Stimulated activated CD8-positive, alpha-beta memory T cell treated with anti-CD3 and anti-CD28 coated beads, Interleukin-7, amount 100 ng/mL, for 4 hours (primary cell): ENCODE measurements at places on chromosomes 1 and 21.

GRCh38 chr21:45303091-45303615, 15.5 kb upstream of the POFUT2 start:
- no peak for DNase-seq

- DNase-seq, result peak; percentile 64
These were observed 1.7 kb downstream of the TOR1AIP1 start for GRCh38 chr1:179883745-179884138.

- DNase-seq, result no peak
These were observed 42.4 kb downstream of the NENF start for GRCh38 chr1:212475151-212475550.

GRCh38 chr1:110443451-110443850, 7.5 kb upstream of the PROK1 start:
- no peak for DNase-seq

DNA sequence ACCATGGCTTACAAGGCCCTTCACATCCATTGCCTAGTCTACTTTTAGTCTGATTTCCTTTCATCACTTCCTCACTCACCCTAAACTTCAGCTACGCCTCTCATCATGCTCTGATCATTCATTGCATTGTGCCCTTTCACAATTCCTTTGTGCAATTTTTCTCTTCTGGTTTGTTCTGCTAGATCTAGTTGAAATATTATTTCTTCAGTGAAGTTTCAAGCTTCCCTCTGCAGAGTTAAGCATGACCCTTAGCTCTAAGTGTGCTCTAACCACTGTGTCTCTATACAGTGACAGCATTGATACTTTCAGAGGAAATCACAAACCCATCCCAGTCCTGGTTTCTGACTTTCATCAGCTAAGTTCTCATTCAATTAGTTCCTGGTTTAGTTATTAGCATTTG, 166.1 kb downstream of the PLA2G4A start:
- no peak for DNase-seq

GRCh38 chr21:37130971-37131370, 57.9 kb downstream of the TTC3 start:
- no peak for DNase-seq

GRCh38 chr1:107473065-107473464, 332.2 kb downstream of the NTNG1 start:
- DNase-seq, result no peak

GRCh38 chr1:201999625-202000238, 10.7 kb upstream of the ELF3 start:
- no peak for DNase-seq

DNA sequence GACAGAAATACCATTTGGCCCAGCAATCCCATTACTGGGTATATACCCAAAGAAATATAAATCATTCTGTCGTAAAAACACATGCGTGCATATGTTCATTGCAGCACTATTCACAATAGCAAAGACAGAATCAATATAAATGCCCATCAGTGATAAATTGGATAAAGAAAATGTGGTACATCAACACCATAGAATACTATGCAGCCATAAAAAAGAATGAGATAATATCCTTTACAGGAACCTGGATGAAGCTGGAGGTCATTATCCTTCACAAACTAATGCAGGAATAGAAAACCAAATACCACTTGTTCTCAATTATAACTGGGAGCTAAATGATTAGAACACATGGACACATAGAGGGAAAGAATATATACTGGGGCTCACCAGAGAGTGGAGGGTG, 109.6 kb upstream of the SLC35F3 start:
- no peak for DNase-seq

DNA sequence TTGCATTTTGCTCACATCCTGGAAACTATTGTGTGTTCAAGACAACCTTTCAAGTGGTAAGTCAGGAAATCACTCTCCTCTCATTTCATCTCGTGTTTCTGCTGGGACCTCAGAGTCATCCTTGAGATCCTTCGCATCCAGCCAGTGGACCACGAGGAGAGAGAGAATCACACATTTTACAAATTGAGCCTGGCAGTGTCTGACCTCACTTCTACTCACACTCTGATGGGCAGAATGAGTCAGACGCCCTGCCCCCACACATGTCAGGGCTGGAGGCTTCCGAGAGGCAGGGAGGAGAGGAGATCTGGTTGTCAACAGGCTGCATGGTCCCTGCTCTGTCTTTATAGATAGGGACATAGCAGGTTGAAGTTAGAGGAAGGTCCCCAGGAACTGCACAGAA, 509.7 kb downstream of the AJAP1 start:
- DNase-seq, result no peak

- no peak for DNase-seq
These were observed 65.4 kb downstream of the ALPL start for GRCh38 chr1:21574466-21575151.

DNA sequence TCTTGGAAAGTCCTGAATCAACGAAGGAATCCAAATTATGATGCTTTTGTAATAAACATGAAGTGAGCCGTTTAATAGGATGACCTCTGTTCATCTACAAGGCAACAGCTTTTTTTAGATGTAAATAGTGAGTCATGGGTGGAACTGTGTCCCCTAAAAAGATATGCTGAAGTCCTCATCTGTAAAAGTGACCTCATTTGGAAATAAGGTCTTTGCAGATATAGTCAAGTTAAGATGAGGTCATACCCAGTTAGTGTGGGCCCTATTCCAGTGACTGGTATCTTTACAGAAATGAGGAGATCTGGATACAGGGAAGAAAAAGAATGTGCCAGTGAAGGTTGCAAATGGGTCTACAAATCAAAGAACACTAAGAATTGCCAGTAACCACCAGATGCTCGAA, 1287.3 kb upstream of the ADGRL4 start:
- no peak for DNase-seq

- no peak for DNase-seq
These were observed 29.9 kb downstream of the MRAP start for GRCh38 chr21:32328595-32328994.

- no peak for DNase-seq
These were observed at the start of gene MAP3K21 for GRCh38 chr1:233327651-233328141. Gene MAP3K21, plus strand, starts transcription at chr1:233327724. Its CDS starts 305 bp downstream, at chr1:233328029.

DNA sequence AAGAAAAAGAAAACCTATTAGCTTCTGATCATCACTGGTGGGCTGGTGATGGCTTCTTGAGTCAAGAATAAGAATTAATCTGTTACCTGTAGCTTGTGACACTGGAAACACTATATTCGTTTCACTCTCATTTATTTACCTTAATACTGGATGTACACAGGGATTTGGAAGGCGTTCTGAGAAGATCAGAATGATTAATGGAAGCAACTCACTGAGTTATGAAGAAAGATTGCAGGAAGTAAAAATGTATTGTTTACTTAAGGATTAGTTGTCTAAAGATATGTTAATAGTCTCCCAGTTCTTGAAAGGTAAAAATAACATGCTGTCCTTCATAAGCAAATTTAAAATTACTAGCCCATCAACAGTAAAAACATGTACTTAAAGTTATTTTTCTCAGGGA, 644.9 kb upstream of the NCAM2 start:
- DNase-seq, result no peak

DNA sequence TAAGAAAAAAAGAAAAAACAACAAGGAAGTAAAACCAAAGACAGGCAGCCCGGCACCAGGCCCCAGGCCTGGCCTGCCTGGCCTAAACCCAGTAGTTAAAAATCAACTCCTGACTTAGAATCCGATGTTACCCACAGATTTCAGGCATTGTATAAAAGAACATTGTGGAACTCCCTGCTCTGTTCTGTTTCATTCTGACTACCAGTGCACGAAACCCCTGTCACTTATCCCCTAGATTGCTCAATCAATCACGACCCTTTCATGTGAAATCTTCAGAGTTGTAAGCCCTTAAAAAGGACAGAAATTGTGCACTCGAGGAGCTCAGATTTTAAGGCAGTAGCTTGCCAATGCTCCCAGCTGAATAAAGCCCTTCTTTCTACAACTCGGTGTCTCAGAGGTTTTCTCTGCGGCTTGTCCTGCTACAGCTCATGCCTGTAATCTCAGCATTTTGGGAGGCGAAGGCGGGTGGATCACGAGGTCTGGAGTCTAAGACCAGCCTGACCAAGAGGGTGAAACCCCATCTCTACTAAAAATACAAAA, 15.6 kb upstream of the MYOCOS start:
- no peak for DNase-seq

DNA sequence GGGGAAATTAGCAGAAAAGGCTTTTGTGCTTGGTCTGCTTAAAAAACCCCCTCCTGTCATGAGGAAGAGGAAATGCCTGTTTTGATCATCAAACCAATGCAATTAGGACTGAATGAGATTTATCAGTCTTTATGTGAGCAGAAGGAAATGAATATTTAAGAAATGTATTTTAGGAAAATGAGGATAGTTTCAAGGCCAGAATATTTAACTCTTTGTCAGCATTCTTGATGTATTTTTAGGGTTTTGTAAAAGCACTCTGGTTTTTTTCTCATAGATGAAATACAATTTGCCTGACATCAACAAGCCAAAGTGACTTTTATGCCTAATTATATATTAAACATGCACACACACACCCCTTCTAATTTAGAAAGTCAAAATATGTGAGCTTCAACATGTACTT, 213.8 kb downstream of the GRIK1 start:
- no peak for DNase-seq

- no peak for DNase-seq
These were observed 49.0 kb upstream of the ACTRT2 start for GRCh38 chr1:2972011-2972878.

- peak; percentile 67 for DNase-seq
These were observed 15.8 kb downstream of the TCP10L start for GRCh38 chr21:32569261-32570230.

DNA sequence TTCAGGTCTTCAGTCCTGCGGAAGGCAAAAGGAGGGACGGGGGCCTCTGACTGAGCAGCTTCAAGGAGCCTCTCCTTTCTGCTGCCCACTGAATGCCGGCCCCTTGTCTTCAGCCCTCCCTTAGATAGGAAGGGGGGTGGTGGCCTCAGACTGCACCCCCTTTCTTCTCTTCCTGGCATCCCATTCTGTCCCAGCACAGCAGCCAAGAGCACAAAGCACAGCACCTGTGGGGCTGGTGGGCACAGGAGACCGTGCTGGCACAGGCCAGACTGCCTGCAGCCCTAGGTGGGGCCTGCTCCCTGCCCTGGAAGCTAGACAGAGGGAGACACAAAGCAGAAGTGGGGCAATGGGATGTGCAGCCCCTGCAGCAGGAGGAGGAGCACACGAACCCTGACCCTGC, 1.7 kb upstream of the PAQR6 start:
- no peak for DNase-seq

- no peak for DNase-seq
These were observed 192.4 kb downstream of the HMCN1 start for GRCh38 chr1:185926588-185926987.

DNA sequence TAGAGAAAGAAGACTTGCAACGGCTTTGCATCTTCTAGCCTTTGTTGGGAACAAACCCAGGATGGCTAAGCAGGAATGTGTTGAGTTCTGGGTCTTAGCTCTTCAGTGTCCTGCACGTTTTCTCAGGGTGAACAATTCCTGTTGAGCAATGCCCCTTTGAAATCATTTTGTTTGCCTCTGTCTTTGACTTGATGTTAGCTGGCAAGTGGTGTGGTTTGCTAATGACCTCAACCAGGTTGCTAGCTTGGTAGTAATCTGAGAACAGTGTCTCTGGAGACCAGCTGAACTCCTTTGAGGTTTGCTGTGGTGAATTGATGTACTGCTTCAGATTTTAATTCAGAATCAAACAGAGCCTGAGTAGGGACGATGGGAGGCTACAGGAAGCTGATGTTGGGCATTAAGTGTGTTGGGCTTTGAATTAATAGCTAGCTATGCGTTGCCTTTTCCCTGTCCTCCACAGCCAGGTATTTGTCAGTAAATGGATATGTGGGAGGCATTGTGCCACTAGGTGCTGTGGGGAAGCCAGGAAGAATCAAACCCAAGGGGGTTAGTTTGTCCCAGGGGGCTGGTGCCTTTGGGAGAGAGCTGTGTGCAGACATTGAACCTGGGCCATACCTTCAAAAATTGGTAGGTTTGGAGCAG, 23.3 kb upstream of the SRSF10 start:
- no peak for DNase-seq

DNA sequence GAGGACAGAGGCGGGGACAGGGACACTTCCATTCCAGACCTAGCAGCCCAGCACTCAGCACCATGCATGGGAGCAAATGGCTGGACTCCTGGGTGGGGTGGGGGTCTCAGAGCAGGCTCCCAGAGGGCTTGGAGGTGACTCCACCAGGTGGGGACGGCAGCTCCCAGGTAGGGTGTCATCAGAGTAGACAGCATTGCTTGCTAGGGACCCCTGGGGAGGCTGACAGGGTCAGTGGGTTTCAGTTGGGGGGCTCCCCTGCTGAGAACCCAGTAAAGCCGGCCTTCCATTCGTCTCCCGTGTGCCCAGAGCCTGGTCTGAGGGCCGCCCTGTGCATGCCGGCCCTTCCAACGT, 4.8 kb upstream of the GJC2 start:
- no peak for DNase-seq

DNA sequence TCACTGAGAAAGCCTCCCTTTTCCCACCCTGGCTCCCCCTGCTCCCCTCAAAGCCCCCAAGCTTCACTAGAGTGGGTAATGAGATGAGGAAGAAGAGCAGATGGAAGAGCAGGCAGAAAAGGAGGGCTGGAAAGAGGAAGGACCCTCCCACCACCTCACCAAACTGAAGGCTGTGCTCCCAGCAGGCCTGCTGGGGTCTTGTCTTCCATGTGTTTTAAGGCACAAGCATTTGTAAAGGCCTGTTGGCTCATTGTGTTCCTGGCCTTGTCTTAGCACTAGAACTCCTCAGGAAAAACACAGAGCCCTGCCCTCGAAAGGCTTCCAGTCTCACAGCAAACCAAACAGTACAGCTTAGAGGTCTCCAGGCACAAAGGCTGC, 51.5 kb downstream of the TOMM20 start:
- DNase-seq, result no peak

GRCh38 chr1:111847466-111847865, 91.8 kb downstream of the DDX20 start:
- no peak for DNase-seq

DNA sequence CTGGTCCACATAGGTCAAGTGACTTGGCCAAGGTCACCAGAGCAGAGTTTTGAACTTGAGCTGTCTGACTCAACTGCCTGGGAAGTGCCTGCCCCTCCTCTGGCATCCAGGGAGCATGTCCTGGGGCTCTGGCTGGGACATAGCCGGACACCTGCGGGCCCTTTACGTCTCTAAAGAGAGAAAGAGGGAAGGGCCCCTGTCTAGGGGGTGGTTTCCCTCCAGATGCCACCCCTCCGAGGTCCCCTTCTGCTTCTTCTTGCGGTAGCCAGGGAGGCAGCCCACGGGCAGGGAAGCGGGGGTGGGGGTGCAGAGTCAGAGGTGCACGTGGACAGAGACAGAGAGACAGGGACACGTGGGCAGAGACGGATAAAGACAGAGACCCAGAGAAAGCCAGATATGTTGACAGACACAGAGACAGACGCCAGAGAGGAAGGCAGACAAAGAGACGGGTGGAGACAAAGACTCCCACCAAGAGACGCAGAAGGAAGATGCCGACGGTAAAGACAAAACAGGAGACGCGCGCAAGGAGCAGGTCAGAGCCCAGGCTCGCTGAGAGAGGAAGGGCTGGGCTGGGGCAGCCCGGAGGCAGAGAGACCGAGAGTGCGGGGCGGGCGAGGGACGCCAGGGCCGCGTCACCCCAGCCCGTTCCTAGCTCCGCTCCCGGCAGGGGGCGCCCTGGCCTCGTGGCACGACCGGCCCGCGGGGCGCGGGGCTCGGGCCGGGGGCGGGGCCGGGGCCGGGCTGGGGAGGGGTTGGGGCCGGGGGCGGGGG, 458 bp upstream of the ALPL start:
- DNase-seq, result peak; percentile 13
